ENCODE measurements at places on chromosomes 4 and X.

DNA sequence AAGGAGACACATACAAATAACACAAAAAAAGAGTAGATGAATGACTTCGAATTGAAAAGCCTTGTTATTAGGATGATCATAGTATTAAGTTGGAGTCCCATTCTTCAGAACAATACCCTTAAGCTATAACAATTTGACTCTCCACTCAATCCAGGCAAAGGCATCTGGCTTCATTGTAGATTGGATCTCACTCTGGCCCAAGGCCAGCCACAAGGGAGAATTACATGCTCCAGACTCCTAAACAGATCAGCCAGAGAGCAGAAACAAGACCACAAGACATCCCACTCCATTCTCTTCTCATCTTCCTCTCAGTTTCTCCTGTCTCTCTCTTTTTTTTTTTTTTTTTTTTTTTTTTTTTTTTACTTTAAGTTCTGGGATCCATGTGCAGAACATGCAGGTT is 213.9 kb downstream of the DHX15 start:
- DNase-seq, result no peak

GRCh38 chr4:103018391-103019307 is 856 bp downstream of the SLC9B1 start:
- DNase-seq, result peak; percentile 9

- no peak for DNase-seq
These were observed 71.4 kb upstream of the HPGD start for GRCh38 chr4:174593701-174594100.

GRCh38 chrX:4547213-4547836 is 833.9 kb upstream of the PRKX start:
- peak; percentile 11 for DNase-seq

DNA sequence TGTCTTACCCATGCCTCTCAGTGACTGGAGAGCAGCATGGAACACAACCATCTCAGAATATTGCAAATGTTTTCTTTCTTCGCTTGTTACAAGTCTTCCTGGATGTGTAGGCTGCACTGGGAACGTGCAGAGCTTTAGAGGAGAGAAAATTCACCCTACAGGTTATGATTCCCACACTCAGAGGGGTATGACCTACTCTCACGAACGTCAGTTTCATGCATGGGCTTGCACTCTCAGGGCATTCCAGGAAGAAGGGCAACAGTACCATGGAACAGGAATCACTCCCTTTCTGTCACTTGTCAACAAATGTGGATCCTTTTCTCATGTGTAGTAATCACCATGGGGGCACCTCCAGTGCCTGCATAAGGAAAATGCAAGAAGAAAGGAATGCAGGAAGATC is 75.8 kb downstream of the NBDY start:
- DNase-seq, result no peak

- DNase-seq, result peak; percentile 2
These were observed 658.5 kb downstream of the DACH2 start for GRCh38 chrX:86806786-86807185.

- DNase-seq, result no peak
These were observed 91.8 kb downstream of the RAP1GDS1 start for GRCh38 chr4:98352940-98353339.

DNA sequence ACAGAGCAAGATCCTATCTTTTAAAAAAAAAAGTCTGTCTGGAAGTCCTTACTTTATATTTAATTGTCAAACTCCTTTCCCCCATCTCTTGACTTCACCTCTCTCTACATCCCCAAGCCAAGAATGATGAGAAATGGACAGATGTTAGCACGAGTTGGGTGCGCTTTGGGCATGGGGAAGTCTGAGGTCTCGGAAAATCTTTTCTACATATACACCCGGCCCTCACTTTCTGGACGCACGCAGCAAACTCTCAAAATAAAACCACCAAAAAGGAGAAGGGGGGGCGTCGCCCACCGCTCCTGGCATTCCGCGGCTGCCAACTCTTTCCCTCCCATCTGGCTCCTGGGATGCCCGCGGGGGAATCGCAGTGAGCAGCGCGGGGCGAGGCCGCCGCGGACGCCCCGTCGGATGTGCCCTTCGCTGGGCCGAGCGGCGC is 756 bp downstream of the IGFBP7 start:
- DNase-seq, result no peak

DNA sequence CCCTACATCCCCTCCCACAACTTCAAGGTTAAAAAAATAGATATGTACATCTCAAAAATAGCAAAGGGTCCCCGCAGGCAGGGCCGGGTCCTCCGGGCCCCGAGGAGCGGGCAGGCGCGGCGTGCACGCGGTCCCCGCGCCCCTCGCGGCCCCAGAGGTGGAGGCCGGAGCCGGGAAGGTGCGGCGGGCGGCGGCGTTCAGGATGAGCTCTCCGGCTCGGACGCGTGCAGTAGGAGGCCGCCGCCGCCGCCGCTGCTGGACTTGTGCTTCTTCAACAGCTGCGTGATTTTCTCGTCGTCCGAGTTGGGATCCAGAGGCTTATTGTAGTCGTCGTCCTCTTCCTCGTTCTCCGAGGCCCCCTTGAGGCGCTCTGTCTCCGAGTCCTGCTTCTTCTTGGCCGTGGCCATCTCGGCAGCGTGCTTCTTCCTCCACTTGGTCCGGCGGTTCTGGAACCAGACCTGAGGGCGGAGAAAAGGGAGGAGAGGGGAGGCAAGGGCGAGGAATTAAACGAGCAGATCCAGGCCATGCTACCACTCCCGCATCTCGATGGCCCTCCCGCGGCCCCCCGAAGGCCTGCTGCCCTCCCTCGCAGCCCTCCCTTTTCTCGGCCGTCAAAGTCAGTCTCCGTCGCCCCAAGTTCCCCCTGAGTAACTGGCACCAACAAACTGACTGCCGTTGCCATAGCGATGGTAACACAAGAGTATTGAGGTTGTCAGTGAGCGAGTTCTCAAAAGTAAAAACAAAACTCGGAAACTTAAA is 5.8 kb downstream of the NKX6-1 start:
- DNase-seq, result no peak

DNA sequence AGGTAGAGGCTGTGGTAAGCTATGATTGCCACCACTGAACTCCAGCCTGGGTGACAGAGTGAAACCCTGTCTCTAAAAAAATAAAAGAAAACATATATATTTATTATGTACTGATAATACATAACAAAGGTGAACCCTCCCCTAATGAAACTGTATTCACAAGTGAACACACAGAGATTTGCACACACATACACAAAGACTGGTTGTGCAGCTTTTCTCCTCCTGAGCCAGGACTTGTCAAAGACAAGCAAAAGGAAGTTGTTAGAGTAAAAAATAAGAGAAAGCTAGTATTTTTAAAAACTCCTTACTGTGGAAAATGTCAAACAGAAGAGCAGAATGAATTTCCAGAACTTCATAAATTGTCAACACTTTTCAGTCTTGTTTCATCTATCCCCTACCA is 1.5 kb upstream of the GRSF1 start:
- no peak for DNase-seq

GRCh38 chr4:85457752-85458467 is 17.0 kb upstream of the ARHGAP24 start:
- DNase-seq, result no peak

GRCh38 chr4:81839347-81840042 is 367.8 kb upstream of the RASGEF1B start:
- no peak for DNase-seq

DNA sequence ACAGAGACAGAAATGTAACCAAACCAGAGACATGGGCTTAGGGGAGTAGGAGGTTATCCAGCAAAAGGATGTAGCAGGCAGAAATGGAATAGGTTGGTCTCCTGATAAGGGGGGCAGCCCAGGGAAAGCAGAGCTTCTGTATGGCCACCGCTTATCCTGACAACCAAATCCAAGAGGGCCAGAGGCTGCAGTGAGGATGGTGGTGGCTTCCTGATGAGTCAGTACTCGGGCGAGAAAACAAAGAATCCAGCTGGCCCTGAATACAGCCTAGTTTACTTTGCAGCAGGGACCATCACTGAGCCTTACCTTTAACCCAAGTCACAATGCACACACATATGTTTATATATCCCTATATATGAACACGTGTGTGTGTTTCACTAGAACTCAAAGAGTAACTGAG is 129.7 kb upstream of the FTHL17 start:
- peak; percentile 14 for DNase-seq

GRCh38 chr4:47032405-47033106 is 1.2 kb downstream of the GABRB1 start:
- DNase-seq, result peak; percentile 56

- DNase-seq, result no peak
These were observed 6.6 kb upstream of the LOC101059915 start for GRCh38 chrX:71660562-71661416.

GRCh38 chrX:130654409-130654950 is 248.5 kb downstream of the ENOX2 start:
- no peak for DNase-seq

GRCh38 chr4:113962016-113962347 is 17.5 kb downstream of the ARSJ start:
- DNase-seq, result no peak

- DNase-seq, result peak; percentile 36
These were observed 128.6 kb downstream of the CHIC2 start for GRCh38 chr4:53935780-53936179.

Data from brain microvascular endothelial cell (primary cell).